Stimulated activated naive B cell treated with anti-CD40 and anti-IgM and Interleukin-4, amounts not matched to agents 10 μg/mL and 1 μg/mL and 100 μg/mL, for 72 hours (primary cell): ENCODE measurements at places on chromosomes 7 and 10.

DNA sequence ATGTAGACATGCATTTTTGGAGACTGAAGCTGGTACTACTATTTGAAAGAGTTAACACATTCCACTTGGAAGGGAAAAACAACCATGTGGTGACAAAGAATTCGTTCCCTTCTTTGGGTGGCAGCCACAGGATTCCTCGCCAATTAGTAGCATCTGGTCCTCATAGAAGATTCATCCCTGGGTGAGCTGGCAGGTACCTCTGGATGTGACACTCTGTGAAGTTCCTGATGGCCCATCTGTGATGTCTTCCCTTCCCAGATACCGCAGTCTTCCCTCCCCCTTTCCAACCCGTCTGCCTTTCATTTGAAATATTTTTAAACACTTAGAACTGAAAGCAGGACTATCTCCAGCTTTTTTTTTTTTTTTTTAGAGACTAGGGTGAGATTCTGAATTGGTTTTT, 569.5 kb downstream of the TYW1 start:
- no peak overlapping the region for H3K4me3 ChIP-seq
- H3K27me3 ChIP-seq, result no peaks in the 10 kb centered on the region
- H3K4me1 ChIP-seq, result no peaks in the 10 kb centered on the region

DNA sequence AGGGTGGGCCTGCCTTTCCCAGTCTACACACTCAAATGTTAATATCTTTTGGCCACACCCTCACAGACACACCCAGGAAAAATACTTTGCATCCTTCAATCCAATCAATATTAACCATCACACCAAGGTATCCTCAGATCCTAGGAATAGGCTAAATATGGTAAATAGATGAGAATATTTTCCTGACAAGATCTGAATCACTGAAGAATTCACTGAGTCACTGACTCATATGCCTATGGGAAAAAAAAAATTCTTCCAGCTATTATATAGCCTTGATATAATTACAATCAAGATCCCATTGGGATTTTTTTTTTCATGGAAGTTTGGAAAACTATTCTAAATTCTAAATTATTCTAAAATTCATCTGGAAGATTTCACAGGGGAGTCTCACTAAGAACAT, 65.8 kb downstream of the INHBA start:
- H3K36me3 ChIP-seq, result no peaks in the 10 kb centered on the region
- no peak for DNase-seq
- H3K4me1 ChIP-seq, result no peaks in the 10 kb centered on the region
- no peak overlapping the region for H3K27ac ChIP-seq
- peaks cover 11% of the 10 kb centered on the region for H3K27me3 ChIP-seq
- no peak overlapping the region for H3K4me3 ChIP-seq

GRCh38 chr10:23648618-23649017, 209.7 kb downstream of the OTUD1 start:
- H3K27me3 ChIP-seq, result peaks cover 18% of the 10 kb centered on the region
- H3K27ac ChIP-seq, result no peak overlapping the region
- H3K36me3 ChIP-seq, result no peaks in the 10 kb centered on the region
- no peak overlapping the region for H3K4me3 ChIP-seq
- H3K4me1 ChIP-seq, result no peaks in the 10 kb centered on the region

- no peak overlapping the region for H3K4me3 ChIP-seq
- DNase-seq, result no peak
- no peaks in the 10 kb centered on the region for H3K36me3 ChIP-seq
- no peak overlapping the region for H3K27ac ChIP-seq
- peaks cover 29% of the 10 kb centered on the region for H3K4me1 ChIP-seq
These were observed 23.6 kb upstream of the PDLIM1 start for GRCh38 chr10:95314192-95314918.

DNA sequence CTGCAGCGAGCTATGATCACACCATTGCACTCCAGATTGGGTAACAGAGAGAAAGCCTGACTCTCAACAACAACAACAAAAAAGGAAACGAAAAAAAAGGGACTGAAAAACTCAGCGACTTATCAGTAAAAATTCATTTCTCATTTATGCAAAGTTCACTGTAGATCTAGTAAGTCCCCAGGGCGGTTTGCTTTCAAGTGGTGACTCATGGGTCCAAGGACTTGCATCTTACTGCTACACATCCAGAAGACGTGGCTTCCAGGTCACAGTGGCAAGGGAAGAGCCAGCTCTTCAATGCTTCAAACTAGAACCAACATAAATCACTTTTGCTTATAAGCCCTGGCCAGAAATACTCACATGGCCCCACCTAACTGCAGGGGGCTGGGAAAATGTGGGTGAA, 178.3 kb upstream of the AUTS2 start:
- H3K27me3 ChIP-seq, result peaks cover 4% of the 10 kb centered on the region
- peaks cover 17% of the 10 kb centered on the region for H3K4me1 ChIP-seq
- H3K36me3 ChIP-seq, result peaks cover 16% of the 10 kb centered on the region
- DNase-seq, result no peak

- peaks cover 13% of the 10 kb centered on the region for H3K27me3 ChIP-seq
- no peak for DNase-seq
- H3K4me3 ChIP-seq, result peak overlapping the region; percentile 46
- no peak overlapping the region for H3K27ac ChIP-seq
These were observed 904 bp upstream of the CCDC7 start for GRCh38 chr10:32445036-32445435.

- H3K4me3 ChIP-seq, result no peak overlapping the region
- no peaks in the 10 kb centered on the region for H3K27me3 ChIP-seq
- no peaks in the 10 kb centered on the region for H3K36me3 ChIP-seq
- H3K4me1 ChIP-seq, result no peaks in the 10 kb centered on the region
These were observed 176.1 kb downstream of the ABCA13 start for GRCh38 chr7:48347230-48347825.

DNA sequence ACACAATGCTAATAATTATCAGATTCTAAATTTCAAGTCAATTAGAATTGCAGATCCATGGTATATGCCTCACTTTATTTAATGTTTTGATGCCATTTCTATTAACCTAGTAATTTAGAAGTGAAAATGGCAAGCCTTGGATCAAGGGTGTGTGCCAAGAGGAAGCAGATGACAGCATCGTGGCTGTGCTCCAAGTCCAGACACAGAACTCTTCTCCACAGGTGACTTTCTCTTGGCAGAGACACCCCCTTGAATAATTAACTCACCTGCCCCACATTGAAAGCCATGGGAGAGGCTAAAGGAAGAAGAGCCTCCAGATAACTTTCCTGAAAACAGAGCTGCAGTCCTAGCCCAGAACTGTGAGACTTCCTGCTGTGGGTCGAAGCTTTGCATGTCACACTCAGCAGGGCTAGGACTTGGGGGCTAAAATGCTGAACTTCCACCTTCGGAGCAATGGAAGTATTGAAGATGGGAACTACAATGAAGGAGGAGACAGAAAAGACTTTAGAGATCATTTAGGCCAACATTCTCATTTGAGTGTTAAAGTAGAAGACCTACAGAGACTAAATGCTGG, 996 bp upstream of the C10orf90 start:
- no peak for DNase-seq
- no peaks in the 10 kb centered on the region for H3K36me3 ChIP-seq
- no peak overlapping the region for H3K4me3 ChIP-seq

DNA sequence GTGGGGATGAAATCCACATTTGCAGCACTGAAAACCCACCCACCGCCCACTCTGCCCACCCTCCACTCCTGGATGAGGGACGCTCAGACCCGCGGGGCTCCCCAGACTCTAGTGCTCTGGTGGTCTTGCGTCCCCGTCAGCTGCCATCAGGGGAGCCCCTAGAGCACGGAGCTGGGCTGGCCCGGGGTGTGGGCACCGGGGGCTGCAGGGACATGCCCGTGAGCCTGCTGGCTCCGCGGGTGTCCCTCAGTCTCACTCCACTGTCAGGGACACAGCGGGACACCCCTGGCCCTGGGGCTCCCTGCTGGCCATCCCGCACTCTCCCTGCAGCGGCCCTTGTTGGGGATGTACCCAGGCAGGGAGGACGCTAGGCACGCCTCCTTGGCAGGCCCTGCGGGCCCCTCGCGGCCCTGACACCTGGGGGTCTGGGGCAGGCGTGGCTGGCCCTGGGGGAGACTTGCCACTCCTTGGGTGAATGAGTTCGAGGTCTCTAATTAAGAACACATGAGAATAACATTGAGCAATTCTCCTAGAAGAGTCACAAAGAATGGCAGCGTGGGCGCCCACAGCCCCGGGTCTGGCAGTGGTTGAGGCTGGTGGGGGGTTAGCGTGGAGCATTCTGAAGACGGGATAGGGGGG, 64.2 kb downstream of the CFAP46 start:
- peaks cover 40% of the 10 kb centered on the region for H3K27me3 ChIP-seq
- H3K4me1 ChIP-seq, result no peaks in the 10 kb centered on the region
- no peak for DNase-seq

GRCh38 chr7:94111009-94111408, 106.9 kb upstream of the BET1 start:
- DNase-seq, result no peak
- no peaks in the 10 kb centered on the region for H3K4me1 ChIP-seq
- no peaks in the 10 kb centered on the region for H3K36me3 ChIP-seq
- H3K27ac ChIP-seq, result no peak overlapping the region

- no peak for DNase-seq
- H3K4me3 ChIP-seq, result no peak overlapping the region
- H3K27me3 ChIP-seq, result no peaks in the 10 kb centered on the region
- H3K4me1 ChIP-seq, result no peaks in the 10 kb centered on the region
These were observed 80.4 kb upstream of the CALN1 start for GRCh38 chr7:72492461-72493065.

- DNase-seq, result no peak
- H3K27me3 ChIP-seq, result peaks cover 18% of the 10 kb centered on the region
- peaks cover 5% of the 10 kb centered on the region for H3K36me3 ChIP-seq
- no peaks in the 10 kb centered on the region for H3K4me1 ChIP-seq
These were observed 53.6 kb downstream of the ATXN7L1 start for GRCh38 chr7:105822806-105823205.

- H3K27ac ChIP-seq, result no peak overlapping the region
- no peak for DNase-seq
- no peaks in the 10 kb centered on the region for H3K36me3 ChIP-seq
- H3K27me3 ChIP-seq, result peaks cover 4% of the 10 kb centered on the region
- no peaks in the 10 kb centered on the region for H3K4me1 ChIP-seq
These were observed 105.7 kb downstream of the ST8SIA6 start for GRCh38 chr10:17348501-17349349.

GRCh38 chr10:89503151-89503550, 32.2 kb downstream of the SLC16A12 start:
- no peaks in the 10 kb centered on the region for H3K36me3 ChIP-seq
- no peak for DNase-seq
- peaks cover 11% of the 10 kb centered on the region for H3K4me1 ChIP-seq
- H3K27me3 ChIP-seq, result peaks cover 9% of the 10 kb centered on the region
- no peak overlapping the region for H3K4me3 ChIP-seq

DNA sequence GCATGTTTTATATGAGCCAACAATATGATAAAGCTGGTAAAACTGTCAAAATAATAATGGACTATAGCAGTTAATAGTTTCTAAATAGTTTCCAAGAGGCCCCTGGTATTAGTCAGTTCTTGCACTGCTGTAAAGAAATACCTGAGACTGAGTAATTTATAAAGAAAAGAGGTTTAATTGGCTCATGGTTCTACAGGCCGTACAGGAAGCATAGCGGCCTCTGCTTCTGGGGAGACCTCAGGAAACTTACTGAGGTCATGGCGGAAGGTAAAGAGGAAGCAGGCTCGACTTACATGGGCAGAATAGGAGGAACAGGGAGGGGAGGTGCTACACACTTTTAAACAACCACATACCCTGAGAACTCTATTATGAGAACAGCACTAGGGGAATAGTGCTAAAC, 104.6 kb downstream of the PPP1R9A start:
- H3K27me3 ChIP-seq, result no peaks in the 10 kb centered on the region
- no peaks in the 10 kb centered on the region for H3K4me1 ChIP-seq
- H3K4me3 ChIP-seq, result no peak overlapping the region
- DNase-seq, result no peak
- no peak overlapping the region for H3K27ac ChIP-seq
- no peaks in the 10 kb centered on the region for H3K36me3 ChIP-seq

DNA sequence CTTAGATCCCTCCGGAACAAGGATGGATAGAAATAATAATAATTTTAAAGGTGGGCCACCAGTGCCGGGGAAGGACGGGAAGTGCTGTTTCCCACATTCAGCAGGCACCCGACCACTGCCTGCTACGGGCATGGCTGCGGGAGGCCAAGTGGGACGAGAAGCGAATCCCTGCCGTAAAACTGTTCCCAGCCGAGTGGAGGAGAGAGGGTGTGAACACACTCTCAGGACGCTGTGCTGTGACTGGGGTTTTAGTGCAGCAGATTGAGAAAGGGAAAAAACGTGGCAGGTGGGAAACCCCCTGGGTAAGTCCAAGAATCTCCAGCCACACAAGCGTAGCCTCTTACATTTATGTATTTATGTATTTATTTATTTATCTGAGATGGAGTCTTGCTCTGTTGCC, 158.8 kb downstream of the DNAJB6 start:
- H3K27me3 ChIP-seq, result peaks cover 19% of the 10 kb centered on the region
- H3K36me3 ChIP-seq, result no peaks in the 10 kb centered on the region
- H3K4me1 ChIP-seq, result peaks cover 14% of the 10 kb centered on the region
- no peak overlapping the region for H3K4me3 ChIP-seq
- H3K27ac ChIP-seq, result peak overlapping the region; percentile 47
- peak; percentile 48 for DNase-seq

- no peak overlapping the region for H3K27ac ChIP-seq
- no peak overlapping the region for H3K4me3 ChIP-seq
- peaks cover 17% of the 10 kb centered on the region for H3K4me1 ChIP-seq
- no peaks in the 10 kb centered on the region for H3K36me3 ChIP-seq
- no peaks in the 10 kb centered on the region for H3K27me3 ChIP-seq
These were observed 32.3 kb downstream of the SLC39A12 start for GRCh38 chr10:17984056-17984455.

GRCh38 chr10:70588859-70589570, 13.5 kb downstream of the PRF1 start:
- DNase-seq, result no peak
- H3K4me3 ChIP-seq, result no peak overlapping the region
- peaks cover 47% of the 10 kb centered on the region for H3K27me3 ChIP-seq

GRCh38 chr7:128755075-128755818, 16.1 kb downstream of the CALU start:
- no peak overlapping the region for H3K27ac ChIP-seq
- no peak overlapping the region for H3K4me3 ChIP-seq
- peaks cover 3% of the 10 kb centered on the region for H3K4me1 ChIP-seq
- peaks cover 24% of the 10 kb centered on the region for H3K36me3 ChIP-seq
- H3K27me3 ChIP-seq, result no peaks in the 10 kb centered on the region
- no peak for DNase-seq

DNA sequence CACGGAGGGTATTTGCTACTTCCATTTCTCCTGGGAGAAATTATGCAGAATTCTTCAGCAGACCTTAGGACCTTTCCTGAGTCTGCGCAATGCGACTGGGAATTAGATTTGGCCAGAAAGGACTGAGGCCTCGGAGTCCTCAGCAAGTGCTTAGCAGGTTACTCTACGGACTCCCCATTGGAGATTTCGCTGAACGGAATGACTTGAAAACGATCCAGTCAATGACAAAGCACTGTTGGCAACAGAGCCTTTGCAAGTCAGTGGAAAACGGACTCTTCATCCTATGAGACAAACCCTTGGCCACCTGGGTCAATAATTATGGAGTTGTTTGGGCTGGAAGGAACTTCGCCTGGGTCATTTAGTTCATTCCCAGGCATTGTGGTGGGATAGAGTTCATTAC, 107.4 kb downstream of the FAM204A start:
- peaks cover 20% of the 10 kb centered on the region for H3K27me3 ChIP-seq
- no peaks in the 10 kb centered on the region for H3K4me1 ChIP-seq
- no peak overlapping the region for H3K4me3 ChIP-seq
- no peak overlapping the region for H3K27ac ChIP-seq
- H3K36me3 ChIP-seq, result no peaks in the 10 kb centered on the region

- no peak overlapping the region for H3K27ac ChIP-seq
- no peak overlapping the region for H3K4me3 ChIP-seq
- H3K27me3 ChIP-seq, result peaks cover 18% of the 10 kb centered on the region
- H3K4me1 ChIP-seq, result peaks cover 2% of the 10 kb centered on the region
- H3K36me3 ChIP-seq, result peaks cover 4% of the 10 kb centered on the region
- no peak for DNase-seq
These were observed 50.2 kb upstream of the ZMIZ1 start for GRCh38 chr10:79018521-79019011.
